ENCODE measurements at places on chromosomes 11 and 22.

- no peak for DNase-seq
These were observed 191.9 kb upstream of the DDI1 start for GRCh38 chr11:103844327-103845215.

GRCh38 chr11:125332821-125333220 lies 163.2 kb downstream of the FEZ1 start:
- no peak for DNase-seq

- DNase-seq, result no peak
These were observed 8.1 kb downstream of the SGSM1 start for GRCh38 chr22:24813861-24814770.

- no peak for DNase-seq
These were observed 27.7 kb downstream of the DNAJC24 start for GRCh38 chr11:31397239-31397834.

GRCh38 chr11:27557226-27557625 lies 50.7 kb upstream of the LIN7C start:
- no peak for DNase-seq

GRCh38 chr11:44580701-44581100 lies 15.2 kb downstream of the CD82 start:
- no peak for DNase-seq

DNA sequence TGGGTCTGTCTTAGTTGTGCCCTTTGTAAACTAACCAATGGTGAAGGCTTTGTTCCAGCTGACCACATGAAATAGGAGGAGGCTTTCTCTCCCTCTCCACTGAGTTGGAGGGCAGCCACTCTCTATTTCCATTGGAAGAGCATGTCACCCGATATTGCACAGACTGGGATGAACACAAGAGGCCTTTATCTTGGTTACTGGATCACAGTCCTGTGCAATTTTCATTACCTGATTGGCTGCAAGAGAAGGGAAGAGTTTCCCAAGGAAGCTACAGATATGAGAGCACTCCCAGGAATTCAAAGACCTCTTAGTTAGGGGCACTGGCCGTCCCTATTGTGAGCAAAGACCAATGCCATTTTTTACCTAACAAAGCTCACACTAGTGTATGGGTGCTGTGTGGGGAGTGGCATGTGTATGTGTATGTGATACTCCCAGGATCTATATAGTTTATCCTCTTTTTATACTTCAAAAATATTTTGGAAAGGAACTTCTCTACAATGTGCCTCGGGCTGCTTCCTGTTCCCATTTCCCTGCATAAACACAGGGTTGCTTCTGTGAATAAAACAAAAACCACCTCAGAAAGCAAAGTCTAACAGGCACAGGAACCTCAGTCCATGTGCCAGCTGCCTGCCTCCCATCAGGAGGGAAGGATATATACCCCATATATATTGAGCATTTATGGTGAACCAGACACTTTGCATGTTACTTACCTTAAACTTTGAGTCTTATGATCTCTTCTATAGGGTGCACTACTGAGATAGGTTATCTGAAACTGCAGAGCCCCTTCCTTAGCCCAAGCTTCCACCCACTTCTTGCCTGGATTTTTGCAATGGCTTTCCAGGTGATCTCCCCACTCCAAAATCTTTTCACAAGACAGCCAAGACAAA lies 126.5 kb downstream of the RASSF10 start:
- no peak for DNase-seq

GRCh38 chr11:61869708-61870451 lies 21.5 kb downstream of the FADS3 start:
- no peak for DNase-seq

- DNase-seq, result no peak
These were observed 8.4 kb upstream of the MMP12 start for GRCh38 chr11:102883141-102883540.

DNA sequence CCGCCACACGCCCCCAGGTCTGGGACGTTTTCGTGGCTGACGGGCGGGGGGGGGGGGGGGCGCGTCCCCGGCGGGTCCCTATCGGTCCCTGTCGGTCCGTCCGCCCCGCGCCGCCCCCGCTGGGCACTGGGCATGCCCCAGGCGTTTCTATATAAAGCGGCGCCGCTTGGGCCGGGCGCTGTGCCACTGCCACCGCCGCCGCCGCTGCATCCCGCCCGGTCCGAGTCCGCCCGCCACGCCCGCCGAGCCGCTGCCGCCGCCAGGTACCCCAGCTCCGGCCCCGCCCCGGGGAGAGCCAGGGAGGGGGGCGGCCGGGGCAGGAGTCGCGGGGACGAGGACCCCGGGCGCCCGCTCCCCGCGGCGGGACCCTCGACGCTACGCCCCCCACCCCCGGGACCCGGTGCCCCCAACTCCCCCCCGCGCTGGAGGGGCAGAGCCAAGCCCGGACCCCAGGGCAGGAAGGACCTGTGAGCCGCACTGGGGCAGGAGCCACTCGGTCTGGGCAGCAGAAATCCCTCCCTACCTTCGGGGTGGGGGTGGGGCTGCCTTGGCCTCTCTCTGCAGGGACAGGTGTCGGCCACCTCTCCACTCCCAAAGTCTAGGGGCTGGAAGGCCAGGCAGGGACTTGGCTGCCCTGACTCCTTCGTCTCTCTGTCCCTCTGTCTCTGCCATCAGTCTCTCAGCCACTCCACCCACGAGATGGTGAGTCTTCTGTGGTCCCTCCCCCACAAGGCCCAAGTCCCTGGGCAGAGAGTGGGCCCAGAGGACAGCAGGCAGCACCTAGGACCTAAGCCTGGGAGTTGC lies at the start of gene CARNS1:
Gene CARNS1, plus strand, starts transcription at position 178 of the 804 bp plus-strand sequence. Its CDS starts 522 bp downstream, at position 700.
- no peak for DNase-seq

- no peak for DNase-seq
These were observed 119.9 kb downstream of the FEZ1 start for GRCh38 chr11:125376117-125376516.

DNA sequence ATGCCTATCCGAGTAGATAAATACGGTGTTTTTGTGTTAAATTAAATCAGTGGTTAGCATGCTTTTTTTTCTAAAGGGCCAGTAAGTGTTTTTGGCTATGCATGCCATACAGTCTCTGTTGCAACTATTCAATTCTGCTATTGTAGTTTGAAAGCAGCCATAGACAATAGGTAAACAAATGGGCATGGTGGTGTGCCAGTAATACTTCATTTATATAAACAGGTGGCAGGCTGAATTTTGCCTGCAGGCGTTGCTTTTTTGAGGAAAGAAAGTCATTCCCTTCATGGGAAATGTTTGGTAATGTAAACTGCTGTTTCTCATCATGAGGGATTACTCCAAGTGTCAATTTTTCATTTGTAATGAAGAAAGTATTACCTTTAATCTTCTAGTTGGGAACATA lies 106.5 kb downstream of the TMEM135 start:
- DNase-seq, result no peak

- no peak for DNase-seq
These were observed 346.4 kb upstream of the MTNR1B start for GRCh38 chr11:92623055-92623454.

- DNase-seq, result no peak
These were observed 2123.7 kb upstream of the RAG2 start for GRCh38 chr11:38721586-38722315.

DNA sequence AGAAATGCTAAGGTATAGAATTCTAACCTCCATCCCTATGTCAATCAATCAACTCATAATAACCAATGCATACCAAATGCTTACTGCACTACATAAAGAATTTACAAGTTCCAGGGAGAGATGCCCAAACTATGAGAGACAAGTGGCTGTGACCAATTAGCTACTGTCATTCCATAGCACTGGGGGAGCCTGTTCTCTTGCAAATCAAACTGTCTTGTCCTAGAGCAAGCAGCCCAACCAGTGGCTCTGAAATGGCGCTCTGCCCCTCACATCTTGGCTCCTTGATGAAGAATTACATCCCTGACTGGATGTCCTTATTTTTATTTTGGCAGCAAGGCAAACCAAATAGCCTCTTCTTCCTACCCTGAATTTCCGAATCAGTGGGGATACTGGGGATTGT lies 272.4 kb upstream of the SYN3 start:
- DNase-seq, result no peak

DNA sequence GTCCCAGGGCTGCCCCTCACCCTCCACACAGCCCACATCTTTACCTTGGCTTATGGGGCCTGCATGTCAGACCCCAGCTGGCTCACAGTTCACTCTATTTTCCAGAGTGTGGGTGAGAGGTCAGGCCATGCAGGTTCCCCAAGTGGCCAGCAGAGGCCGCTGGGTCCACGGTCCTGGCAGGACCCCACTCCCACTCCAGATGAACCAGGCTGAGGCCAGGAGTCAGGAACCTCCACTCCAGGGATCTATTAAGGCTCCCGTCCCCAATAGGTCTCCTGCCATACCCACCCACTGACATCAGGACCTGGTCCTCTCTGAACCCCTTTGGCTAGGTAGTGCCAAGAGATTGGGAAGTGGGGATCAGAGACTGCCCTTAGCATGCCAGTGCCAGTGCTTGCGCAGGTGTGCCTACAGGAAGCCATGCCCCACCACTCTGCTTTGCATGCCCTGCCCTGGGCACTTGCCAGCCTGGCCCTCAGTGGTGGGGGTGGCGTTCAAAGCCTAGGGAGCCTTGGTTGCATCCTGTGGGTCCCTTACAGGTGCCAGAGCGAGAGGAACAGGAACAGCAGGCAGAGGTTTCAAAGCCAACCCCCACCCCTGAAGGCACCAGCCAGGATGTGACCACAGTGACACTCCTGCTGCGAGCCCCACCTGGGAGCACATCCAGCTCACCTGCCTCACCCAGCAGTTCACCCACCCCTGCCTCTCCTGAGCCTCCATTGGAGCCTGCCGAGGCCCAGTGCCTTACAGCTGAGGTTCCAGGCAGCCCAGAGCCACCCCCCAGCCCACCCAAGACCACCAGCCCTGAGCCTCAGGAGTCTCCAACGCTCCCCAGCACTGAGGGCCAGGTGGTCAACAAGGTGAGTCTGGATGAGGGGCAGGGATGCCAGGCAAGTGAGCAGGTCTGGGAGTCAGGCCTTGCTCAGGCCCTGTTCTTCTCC lies 8.3 kb downstream of the SMTN start:
- no peak for DNase-seq

All from activated CD4-positive, alpha-beta T cell treated with anti-CD3 and anti-CD28 coated beads, Interleukin-2, amount 50 U/mL, for 24 hours (primary cell).